Calu3 (cell line): ENCODE measurements at places on chromosomes 1 and 21. TPM values are rescaled to one million over a fixed set of nuclear protein-coding genes. Genes with fewer than 3 reads are reported as not detected.

Gene MRPL55
- 69.1 and 72.3 TPM in 2 replicates for total RNA-seq

Gene ADCY10
- total RNA-seq, result 0.31 and 0.91 TPM in 2 replicates

Gene TRAF3IP3
- total RNA-seq, result not detected in 2 replicates

Gene SELL
- total RNA-seq, result 6.2 and 12.1 TPM in 2 replicates

Gene DNAI4
- 5.6 and 6.0 TPM in 2 replicates for total RNA-seq

Gene NBPF20
- 5.3 and 5.7 TPM in 2 replicates for total RNA-seq

Gene AMY2B
- 9.4 and 16.3 TPM in 2 replicates for total RNA-seq

Gene COL24A1
- not detected in 2 replicates for total RNA-seq

Gene CNKSR1
- 28.1 and 30.6 TPM in 2 replicates for total RNA-seq

- DNase-seq, result no peak
Measured at GRCh38 chr1:11797525-11798216, 8.1 kb downstream of the MTHFR start.

- DNase-seq, result no peak
Measured at GRCh38 chr1:200211157-200211556, 183.6 kb downstream of the NR5A2 start.

DNA sequence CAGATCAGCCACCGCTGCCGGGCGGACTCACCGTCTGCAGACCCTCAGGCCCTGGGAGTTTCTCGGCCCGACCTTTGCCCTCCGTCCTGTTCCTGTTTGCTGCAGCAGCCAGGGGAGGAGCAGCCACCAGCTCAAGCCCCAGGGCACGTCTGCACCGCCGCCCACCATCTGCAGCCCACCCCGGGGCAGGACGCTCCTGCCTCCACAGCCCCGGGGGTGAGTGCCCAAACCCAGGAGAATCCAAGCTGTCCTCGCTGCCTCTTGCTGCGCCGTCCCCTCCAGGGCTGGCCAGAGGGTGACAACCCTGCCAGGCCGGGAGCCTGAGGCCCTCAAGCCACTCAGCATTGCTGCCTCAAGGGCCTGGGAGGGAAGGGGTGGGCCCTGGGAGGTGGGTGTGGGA is 1.2 kb upstream of the SLC25A34 start:
- no peak for DNase-seq

DNA sequence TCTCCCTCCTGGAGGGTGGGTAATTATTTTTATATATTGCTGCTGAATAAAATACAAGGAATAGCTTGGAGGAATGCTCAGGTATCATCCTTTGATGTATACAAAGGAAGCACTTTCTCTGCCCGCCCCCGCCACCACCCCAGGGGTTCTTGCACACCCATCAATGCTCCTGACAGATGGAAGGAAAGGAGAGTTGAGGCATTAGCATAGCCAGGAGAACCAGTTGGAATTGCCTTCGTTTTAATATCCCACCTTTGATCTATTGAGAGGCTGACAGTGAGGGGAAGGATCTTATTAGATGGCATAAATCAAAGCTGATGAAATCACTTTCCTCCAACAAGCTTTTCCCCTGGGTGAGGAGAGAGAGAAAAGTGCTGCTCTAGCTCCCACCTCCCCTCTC is 71.1 kb downstream of the LGR6 start:
- no peak for DNase-seq

GRCh38 chr21:35149698-35150097 is 100.6 kb upstream of the RUNX1 start:
- DNase-seq, result no peak

DNA sequence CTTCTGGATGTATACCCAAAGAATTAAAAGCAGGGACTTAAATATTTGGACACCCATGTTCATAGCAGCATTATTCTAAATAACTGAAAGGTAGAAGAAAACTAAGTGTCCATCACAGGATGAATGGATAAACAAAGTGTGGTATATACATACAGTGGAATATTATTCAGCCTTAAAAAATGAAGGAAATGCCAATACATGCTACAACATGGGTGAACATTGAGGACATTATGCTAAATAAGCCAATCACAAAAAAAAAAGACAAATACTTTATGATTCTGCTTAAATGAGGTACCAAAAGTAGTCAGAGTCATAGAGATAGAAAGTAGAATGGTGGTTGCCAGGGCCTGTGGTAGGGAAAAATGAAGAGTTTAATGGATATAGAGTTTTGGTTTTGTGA is 14.1 kb downstream of the EEIG2 start:
- no peak for DNase-seq

DNA sequence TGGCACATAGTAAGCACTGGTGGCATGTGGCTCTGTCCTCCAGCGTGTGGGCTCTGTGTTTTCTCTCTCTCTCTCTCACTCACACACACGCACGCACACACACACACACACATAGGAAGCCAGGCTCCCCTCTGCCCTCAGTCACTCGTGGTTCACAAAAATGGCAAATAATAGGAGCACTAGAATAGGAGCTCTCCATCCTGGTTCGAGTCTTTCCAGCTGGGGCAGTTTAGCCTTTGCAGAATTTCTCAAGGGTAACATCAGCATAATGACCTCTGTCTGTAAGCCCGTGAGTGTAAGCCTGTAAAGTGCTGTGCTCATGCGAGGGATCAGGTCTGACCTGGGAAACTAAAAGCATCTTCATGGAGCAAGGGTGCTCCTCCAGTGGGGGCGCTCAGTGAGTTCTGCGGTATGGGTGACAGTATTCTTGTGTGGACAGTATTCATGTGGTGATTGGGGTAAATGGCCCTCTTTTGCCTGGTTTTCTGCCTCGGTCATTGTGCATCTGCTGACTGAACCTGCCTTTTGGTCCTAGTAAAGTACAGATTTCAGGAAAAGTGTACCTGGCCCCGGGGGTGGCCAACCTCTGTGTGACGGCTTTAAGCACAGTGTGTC is 842 bp upstream of the ZC3H12A start:
- peak; percentile 33 for DNase-seq

- DNase-seq, result no peak
Measured at GRCh38 chr1:244160455-244161235, 109.6 kb downstream of the ZBTB18 start.

GRCh38 chr21:41653243-41653953 is 113.5 kb downstream of the RIPK4 start:
- DNase-seq, result no peak

DNA sequence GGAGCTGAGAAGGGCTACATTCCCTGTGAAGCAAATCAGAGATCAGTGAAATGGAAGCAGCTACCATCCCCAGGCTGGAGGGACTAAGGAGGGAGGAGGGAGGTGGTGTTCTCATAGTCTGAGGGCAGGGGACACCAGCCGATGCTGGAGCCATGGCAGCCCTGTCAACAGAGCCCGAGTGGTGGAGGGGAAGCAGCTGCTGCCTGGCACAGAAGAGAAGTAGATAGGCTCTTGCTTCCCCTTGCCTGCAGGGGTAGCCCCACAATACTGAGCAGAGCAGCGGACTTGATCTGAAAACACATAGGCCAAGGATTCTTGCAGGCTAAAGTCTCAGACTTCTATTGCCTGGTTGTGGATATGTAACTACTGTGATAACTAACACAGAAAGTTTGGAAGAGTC is 255.1 kb downstream of the FGGY start:
- DNase-seq, result no peak

- no peak for DNase-seq
Measured at GRCh38 chr1:230818367-230818766, 50.0 kb downstream of the C1orf198 start.

GRCh38 chr1:183887826-183888819 is 83.2 kb downstream of the RGL1 start:
- DNase-seq, result no peak

DNA sequence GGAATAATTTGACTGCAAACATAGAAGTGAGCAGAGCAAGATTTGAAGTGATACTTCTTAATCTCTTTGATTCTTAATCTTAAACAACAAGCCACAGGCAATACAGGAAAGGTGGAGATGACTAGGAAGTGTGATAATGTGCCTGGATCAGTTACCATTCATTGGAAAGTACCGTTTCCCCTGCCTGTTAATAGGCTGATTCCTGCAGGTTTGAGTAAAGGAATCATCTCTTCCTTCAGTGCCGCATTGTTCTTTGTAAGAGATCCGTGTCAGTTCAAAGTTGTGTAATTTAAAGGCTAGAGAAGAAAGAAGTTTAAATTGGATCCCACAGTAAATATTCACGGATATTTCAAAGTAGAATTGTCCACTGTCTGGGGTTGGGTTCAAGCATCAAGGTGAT is 43.5 kb upstream of the BCL10 start:
- DNase-seq, result no peak

DNA sequence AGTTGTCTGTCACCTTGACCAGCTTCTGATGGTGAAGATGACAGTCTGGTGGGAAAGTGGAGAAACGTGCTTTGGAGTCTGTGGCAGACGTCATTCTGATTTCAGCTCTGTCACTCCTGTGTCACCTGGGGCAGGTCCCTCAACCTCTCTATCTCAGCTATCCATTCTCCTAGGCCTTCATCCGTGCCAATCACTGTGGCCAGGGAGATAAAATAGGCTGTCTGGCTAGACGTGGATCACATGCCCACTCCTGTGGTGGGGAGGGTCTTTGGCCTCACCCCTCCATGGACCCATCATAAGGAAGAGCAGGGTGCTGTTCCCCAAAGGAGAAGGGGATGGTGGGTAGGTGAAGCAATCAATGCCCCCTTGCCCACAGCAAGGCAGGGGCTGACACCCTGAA is 140.3 kb downstream of the ACTL8 start:
- DNase-seq, result no peak

DNA sequence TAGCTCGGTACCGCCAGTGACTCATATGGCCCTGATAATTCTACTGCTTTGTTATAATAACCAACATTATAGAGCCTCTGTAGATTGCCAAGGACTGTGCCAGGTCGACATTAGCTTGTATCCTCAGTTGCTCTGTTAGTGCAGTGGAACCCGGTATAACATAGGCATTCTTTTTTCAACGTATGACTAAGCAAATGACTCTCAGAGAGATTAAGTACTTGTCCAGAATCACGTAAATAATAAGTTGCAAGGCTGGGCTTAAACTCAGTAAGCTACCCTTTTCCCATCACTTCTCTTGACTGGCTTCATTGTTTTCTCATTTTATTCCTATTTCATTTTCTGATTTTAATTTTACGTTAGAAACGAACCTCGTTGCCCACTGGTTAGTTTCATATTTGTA is 85.1 kb downstream of the UBE4B start:
- no peak for DNase-seq

GRCh38 chr21:42062236-42063022 is 8.7 kb upstream of the UMODL1 start:
- no peak for DNase-seq

GRCh38 chr1:240827786-240828185 is 215.8 kb upstream of the GREM2 start:
- DNase-seq, result no peak

DNA sequence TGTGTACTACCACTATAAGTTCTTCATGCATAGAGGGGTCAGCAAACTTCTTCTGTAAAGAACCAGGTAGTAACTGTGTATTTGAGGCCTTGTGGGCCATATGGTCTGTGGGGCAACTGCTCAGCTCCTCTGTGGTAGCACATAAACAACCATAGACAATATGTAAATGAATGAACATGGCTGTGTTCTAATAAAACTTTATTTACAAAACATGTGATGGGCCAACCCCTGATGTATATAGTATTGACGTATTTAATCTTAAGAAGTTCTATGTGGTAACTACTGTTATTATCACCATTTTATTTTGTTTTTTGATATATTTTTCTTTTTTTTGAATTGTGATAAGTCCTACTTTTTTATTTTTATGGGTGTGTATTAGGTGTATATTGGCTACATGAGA is 15.4 kb downstream of the TRAF5 start:
- DNase-seq, result no peak

DNA sequence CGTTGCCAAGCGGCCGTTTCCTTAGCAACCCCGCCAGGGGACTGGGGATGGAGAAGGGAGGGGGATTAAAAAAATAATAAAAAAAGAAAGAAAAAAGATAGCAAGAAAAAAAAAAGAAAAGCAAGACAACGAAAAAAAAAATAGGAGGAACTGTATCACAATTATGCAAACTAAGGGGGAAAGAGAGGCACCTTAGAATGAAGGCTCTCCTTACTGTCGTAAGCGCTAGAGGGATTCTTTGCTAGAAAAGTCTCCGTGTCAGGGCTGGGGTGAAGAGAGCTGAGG is 625 bp upstream of the NEGR1 start:
- DNase-seq, result no peak

DNA sequence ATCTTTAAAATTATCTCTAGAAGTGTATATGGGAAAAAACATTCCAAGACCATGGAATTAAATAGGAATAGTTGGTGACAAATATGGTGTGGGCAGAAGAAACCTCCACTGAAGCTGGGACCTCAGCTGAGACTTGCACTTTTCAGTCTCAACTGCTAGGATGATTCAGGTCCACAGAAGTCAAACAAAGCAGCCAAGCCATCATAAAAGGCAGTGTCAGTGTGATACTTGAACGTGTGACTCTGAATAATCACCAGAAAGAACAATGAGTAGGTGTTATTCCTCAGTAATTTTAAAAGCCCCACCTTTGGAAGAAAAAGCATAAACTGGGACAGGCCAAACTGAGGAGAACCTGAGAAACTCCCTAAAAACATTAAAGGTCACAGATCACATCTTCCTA is 90.7 kb downstream of the ZNF281 start:
- DNase-seq, result no peak

- DNase-seq, result no peak
Measured at GRCh38 chr1:201359031-201359872, 18.2 kb downstream of the TNNT2 start.

- no peak for DNase-seq
Measured at GRCh38 chr1:230375780-230376179, 50.4 kb downstream of the PGBD5 start.

DNA sequence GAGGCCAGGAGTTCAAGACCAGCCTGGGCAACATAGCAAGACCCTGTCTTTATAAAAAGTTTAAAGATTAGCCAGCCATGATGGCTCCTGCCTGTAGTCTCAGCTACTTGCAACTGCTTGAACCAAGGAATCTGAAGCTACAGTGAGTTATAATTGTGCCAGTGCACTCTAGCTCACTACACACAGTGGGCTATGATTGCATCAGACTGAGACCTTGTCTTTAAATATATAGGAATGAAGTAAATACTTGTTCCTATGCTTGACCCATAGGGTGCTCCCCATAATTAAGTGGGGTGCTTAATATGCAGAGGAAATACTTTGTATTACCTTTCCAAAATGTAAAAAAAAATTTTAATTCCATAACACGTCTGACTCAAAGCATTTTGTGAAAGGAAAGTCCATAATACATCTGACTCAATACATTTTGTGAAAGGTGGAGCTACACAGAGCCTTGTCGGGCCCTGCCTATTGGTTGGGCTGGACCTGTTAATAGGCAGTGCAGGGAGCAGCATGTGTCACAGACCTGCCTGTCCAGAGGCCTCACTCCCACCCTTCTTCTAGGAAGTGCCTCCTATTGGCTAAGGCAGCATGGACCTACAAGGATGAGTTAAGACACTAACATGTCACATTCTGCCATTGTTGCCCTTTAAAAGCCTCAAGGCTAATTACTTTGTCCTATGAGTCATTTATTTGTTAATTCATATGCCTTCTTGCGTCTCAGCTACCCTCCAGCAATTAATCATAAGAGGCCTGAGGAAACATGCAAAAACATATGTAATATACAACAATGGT is 33.6 kb downstream of the CD58 start:
- no peak for DNase-seq

DNA sequence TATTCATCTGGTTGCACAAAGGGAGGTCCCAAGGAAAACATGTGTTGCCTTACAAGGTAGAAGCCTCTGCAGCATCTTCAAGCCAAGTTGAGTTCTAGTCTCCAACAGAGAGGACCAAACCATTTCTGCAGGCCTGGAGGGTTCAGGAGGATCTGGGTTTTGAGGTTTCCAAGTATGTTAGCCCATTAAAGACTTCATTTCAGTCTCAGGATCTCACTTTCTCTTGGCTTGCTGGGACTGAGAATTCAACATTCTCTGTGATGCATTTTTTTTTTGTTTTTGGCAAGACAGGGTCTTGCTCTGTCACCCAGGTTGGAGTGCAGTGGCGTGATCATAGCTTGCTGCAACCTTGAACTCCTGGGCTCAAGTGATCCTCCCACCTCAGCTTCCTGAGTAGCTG is 8.8 kb upstream of the MYOCOS start:
- no peak for DNase-seq
